Chondrocyte (in vitro differentiated cells): ENCODE measurements at places on chromosomes 4 and X. TPM values are rescaled to one million over a fixed set of nuclear protein-coding genes. Genes with fewer than 3 reads are reported as not detected.
A peak's percentile ranks its signal among the peaks of the same experiment; 100 is the strongest.

DNA sequence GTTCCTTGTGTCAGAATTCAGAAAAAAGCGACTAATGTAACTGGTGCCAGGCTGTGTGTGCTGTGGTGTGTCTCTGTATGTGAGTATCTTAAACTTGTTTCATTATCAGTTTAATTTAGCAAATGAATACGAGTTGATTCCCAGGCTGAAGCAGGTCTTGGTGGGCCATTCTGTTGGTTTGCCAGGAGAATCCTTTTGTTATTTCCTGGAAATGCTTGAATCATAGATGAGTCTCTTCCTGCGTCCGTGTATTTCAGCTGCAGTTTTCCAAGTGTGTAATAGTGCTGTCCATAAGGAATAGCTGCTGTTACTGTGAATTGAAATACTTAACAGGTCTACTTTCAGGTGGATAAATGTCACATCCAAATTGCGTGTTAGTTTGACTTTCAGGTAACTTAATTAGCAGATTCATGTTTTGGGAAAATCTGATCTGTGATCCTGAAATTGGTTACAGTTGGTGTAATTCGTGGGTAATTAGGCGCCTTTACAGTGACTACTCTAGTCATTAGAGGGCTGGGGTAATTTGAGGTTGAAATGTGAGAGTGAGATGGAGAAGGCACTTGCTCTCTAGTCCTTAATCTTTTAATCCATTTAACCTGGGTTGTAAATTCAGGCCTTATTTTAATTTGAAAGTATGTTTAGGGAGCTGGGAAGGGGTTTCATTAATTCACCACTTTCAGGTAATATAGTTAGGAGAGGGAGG, 23.8 kb downstream of the TMEM131L start:
- no peak for DNase-seq

GRCh38 chr4:104967034-104967401, 179.7 kb upstream of the TET2 start:
- no peak for DNase-seq

- DNase-seq: no peak
Observed at GRCh38 chr4:27916452-27917184, 1056.0 kb downstream of the STIM2 start.

DNA sequence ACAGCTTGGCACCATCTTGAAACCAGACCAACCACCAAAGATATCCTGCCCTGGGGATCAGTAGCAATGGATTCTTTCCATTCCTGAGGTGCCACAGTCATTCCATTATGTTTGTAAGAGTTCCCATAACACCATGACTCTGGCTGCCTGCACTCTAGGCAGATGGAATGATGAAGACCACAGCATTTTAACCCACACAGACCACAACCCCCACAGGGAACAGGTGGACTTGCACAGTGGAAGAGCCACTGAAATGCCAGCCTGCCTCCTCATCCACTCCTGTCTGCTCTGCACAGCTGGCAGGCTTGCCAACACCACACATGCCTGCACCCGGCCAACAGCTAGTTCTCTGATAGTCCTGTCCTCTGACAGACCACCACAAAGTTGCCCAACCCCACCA, 2362.2 kb upstream of the AGA start:
- DNase-seq: peak; percentile 85

DNA sequence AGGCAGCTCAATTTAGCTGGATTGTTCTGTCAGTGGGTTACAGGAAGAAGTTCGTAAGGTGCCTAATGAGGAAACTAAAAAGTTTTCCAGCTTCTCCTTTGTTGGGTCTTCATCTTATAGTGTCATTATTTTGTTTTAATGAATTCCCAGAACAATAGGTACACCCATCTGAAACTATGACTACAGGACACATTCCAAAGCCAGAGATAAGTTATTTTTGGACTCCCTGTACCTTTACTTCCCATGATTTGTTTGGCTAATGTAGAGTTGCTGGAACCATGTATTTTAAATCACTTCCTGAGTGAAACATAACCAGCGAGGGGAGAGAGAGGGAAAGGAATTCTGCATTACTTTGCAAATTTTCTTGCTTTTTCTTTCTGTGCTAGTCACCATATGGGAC, 114.0 kb downstream of the CLCN5 start:
- DNase-seq: no peak

The GUCY1B1 gene
- total RNA-seq: 13.7 to 21.5 TPM (median 20.5 TPM) in 3 replicates

The JADE1 gene
- 28.9 to 34.0 TPM (median 31.4 TPM) in 3 replicates for total RNA-seq

The LSM6 gene
- total RNA-seq: 14.1 to 17.5 TPM (median 15.3 TPM) in 3 replicates

The TBC1D8B gene
- total RNA-seq: 15.7 to 19.8 TPM (median 16.5 TPM) in 3 replicates
